Stimulated activated CD8-positive, alpha-beta memory T cell treated with anti-CD3 and anti-CD28 coated beads, Interleukin-7, amount 100 ng/mL, for 1 hour (primary cell): ENCODE measurements at places on chromosomes 4 and X.

GRCh38 chr4:168605411-168605810 lies 108.6 kb downstream of the PALLD start:
- no peak for DNase-seq

DNA sequence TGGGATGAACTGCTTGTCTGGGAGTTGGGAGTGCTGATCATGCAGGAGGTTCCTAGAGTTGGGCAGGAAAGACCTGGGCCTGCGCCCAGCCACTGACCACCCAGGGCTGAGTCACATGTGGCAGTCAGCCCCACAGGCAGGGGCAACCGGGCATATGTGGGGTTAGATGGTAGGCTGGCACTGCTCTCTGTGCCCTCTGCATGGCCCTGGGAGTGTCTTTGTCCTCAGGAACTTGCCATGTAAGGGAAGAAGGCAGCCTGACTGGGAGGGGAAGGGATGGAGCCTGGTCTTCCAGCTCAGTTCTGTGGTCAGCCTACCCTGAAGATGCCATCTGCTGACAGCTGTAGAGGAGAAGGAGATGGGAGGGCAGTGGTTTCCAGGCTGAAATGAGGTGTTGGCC lies 70.2 kb upstream of the EFNB1 start:
- DNase-seq = no peak

DNA sequence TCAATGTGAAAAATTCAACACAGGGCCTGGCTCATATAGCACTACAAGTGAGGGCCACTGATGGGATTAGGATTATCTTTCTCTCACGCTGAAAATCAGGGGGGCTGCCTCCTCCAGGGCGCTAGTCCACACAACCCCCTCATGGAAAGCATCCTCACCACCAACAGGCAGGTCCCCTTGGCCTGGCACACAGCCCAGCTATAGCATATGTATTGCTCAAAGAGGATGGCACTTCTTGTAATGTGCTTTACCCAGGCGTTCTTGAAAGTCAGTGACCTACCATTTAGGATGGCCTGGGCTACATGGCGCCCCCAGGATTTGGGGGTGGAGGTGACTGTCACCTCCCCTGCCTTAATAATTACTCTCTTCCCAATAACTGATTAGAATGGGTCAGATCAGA lies 71.0 kb upstream of the LSM6 start:
- no peak for DNase-seq

DNA sequence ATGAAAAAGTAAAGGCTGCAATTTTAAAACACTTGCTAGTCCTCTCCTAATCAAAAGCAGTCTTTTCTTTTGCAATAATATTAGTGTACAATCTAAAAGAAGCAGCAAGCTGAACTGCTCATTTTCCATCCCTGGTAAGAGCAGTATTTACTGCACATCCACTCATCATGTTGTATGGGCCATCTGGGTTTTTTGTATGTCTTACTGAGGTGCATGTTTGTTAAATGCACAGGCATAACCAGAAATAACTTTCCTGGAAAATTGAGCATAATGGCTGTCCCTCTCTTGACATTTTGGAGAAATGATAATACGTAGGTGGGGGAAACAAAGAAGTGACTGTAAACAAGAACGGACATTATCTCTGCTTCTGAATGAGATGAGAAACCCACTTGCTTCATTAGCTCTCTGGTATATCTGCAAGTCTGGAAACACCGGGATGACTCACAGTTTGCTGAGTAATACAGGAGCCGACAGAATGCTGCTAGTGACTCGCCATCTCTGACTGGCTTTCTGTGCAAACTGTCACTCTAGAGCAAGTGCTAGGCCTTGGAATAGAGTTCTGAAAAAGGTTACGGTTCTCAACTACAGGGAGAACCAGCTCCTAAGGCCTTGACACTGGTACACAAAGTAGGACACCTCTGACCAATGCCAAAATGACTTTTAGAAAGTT lies 85.7 kb upstream of the MTM1 start:
- no peak for DNase-seq

- DNase-seq = no peak
These were observed 549.7 kb downstream of the IL1RAPL1 start for GRCh38 chrX:29136904-29137303.

DNA sequence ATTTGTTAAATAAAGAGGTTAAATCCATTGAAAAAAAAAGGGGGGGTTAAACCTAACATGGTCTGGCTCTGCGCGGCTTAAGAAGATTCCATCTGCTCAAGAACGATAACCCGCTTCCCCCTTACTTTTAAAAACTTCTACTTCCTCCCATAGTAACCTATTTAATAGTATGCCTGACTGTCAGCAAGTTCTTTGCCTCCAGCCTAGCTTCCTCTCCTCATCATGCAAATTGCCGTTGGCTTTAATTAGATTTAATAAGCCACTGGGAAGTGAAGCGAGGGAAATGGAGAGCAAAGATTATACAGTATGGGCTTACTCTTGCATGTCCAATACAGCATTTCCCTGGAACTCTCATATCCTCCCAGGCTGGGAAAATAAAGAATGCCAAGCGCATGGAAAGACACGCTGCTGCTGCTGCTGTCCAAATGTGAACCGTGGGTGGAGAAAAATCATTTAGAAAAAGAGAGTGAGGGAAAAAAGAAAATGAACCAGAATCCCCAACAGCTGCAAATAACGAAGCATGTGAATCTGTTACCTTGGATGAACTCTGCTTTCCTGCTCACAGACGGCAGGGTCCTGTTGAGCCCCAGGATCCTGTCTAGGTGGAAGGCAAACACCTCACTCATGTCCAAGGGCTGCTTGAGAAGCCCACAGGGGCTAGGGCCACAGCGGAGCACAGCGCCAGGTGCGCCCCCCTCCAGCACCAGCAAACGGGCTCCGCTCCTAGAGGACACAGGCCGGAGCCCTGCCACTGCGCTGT lies 2.7 kb downstream of the GASK1B start:
- no peak for DNase-seq

- no peak for DNase-seq
These were observed 383.1 kb upstream of the LCORL start for GRCh38 chr4:18404642-18405041.

DNA sequence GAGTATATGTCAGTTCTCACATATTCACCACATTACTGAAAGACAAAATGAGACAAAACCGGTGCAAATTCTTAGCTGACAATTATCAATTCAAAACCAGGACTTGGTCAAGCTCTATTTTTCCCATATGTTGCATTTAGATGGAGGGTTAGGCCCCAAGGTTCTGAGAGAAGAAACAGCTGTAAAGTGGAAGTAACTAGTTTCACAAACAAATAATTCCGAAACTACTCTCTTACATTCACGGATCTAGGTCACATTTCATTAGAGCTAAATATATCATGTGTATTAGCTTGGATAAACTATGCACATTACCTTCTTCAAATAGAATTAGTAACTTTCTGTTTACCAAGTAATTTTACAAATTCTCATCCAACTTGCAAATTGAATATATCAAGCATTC lies 3.7 kb upstream of the GABRA2 start:
- DNase-seq = no peak

DNA sequence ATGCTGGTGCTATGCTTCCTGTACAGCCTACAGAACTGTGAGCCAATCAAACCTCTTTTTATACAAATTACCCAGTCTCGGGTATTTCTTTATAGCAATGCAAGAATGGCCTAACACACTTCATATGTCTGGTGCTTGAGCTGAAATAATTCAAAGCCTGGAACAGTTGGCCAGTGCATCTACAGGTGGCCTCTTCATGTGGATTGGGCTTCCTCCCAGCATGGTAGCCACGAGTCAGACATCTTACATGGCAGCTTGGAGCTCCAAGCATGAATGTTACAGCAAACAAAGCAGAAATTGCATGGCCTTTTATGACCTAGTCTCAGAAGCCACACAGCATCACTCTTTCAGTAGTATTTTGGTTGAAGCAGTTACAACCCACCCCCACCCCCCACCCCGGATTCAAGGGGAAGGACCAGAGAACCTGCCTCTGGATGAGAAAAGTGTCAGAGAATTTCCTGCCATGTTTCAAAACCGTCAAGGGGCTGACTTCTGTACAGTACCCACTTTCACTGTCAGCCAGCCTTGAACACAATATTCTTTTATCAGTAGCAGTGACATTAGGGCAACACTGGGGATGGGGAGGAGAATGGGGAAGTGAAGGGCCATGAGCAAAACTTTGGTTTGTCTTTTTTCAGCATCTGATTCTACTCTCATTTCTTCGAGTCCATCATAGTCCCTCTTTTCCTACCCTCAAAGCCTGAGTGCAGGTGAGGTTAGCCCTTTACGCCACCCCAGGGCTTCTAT lies 368.7 kb downstream of the BCOR start:
- no peak for DNase-seq

GRCh38 chrX:12984603-12985319 lies 9.9 kb downstream of the TMSB4X start:
- DNase-seq = no peak

- DNase-seq = no peak
These were observed 75.3 kb downstream of the BCOR start for GRCh38 chrX:40022421-40022820.

DNA sequence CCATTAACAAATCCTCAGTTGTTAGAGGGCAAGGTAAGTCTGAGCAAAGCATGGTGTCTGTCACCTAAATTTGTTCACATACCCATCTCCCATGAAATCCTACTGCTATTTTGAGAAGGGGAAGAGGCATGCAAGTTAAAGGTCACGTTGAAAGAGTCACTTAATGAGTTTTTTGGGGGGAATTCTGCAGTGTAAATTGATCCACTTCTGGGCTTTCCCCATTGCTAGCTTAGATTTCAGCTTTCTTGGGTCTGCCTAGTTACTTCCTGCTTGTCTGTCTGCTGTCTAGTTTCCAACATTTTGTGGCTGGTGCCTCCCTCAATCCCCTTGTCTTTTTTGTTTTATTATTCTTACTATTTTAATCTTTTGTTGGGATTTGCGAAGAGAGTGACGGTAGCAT lies 32.0 kb downstream of the CEP135 start:
- DNase-seq = no peak
